ENCODE measurements at places on chromosomes 2 and 18. TPM values are rescaled to one million over a fixed set of nuclear protein-coding genes. Genes with fewer than 3 reads are reported as not detected.

GRCh38 chr2:24117902-24118301, 5.2 kb downstream of the PFN4 start:
- H3K27ac ChIP-seq, result no peak overlapping the region
- peaks cover 18% of the 10 kb centered on the region for H3K4me1 ChIP-seq
- H3K27me3 ChIP-seq, result peaks cover 7% of the 10 kb centered on the region
- no peak overlapping the region for H3K4me3 ChIP-seq
- DNase-seq, result no peak
- H3K36me3 ChIP-seq, result peaks cover 16% of the 10 kb centered on the region

DNA sequence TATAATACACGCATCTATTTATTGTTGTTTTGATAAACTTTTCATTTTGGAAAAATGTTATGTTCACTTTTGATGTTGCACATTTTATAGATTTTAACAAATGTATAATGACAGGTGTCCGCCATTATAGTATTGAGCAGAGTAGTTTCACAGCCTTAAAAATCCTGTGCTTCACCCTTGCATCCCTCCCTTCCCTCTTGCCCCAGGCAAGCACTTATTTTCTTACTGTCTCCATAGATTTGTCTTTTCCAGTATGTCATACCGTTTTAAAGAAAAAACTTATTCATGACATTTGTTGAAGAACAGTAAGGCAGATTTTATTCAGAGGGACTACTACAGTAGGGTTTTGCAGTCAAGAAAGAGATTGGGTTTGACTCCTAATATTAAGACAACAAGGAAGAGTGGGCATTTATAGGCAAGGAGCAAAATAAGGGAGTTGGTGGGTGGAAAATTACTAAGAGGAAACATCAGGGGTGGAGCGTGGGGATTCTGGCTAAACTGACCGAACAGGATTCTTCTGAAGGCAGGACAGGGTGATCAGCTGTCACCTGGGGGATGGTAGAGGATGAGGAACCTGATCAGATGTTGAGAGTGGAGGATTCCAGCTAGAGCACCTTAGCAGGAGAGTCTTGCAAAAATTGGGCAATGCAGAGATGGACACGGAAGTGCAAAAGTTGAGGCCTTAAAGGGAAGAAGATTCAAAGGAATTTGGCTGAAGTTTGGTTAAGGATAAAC, 108.8 kb downstream of the NCK2 start:
- peaks cover 15% of the 10 kb centered on the region for H3K36me3 ChIP-seq
- peaks cover 64% of the 10 kb centered on the region for H3K4me1 ChIP-seq
- DNase-seq, result no peak
- peak overlapping the region; percentile 38 for H3K27ac ChIP-seq
- H3K27me3 ChIP-seq, result no peaks in the 10 kb centered on the region

DNA sequence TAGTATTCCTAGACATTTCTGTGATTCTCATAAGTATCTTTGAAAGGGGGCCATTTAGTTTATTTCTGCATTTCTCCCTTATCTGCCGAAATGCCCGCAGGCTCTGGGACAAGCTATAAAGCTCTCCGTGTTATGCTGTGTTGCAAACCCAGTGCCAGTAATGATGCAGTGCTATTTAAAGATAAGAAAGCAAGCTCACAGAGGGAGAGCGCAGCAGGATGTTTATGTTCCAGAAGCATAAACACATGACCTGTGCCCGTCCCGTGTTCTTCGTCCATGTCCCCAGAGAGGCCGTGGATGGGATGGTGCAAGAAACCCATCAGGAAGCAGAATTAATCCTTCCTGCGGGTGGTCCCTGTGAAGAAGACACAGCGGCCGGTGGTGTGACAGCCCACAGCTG, 99.4 kb downstream of the NEDD4L start:
- H3K27me3 ChIP-seq, result no peaks in the 10 kb centered on the region
- H3K36me3 ChIP-seq, result peaks cover 15% of the 10 kb centered on the region
- no peak overlapping the region for H3K4me3 ChIP-seq
- no peak for DNase-seq
- no peak overlapping the region for H3K27ac ChIP-seq
- H3K4me1 ChIP-seq, result peaks cover 31% of the 10 kb centered on the region

DNA sequence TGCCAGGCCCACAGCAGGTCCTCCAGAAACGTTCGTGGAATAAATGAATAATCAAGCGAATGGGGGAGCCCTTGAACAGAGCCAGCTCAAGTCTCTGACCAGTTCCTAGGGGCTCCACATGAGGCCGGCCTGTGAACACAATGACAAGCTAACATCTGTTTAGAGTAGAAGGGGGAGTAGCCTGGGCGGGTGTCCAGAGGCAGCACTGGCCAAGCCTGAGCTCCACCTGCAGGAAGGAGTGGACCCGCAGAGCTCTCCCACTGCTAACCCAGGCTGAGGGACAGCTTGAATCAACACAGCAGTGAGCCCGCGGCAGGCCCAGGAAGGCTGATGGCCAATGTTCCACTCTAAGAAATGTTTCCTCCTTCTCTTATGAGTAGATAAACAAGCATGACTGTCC, 234.8 kb upstream of the RAB6C start:
- no peaks in the 10 kb centered on the region for H3K27me3 ChIP-seq
- H3K4me1 ChIP-seq, result peaks cover 16% of the 10 kb centered on the region
- H3K36me3 ChIP-seq, result no peaks in the 10 kb centered on the region
- peak overlapping the region; percentile 68 for H3K27ac ChIP-seq
- H3K4me3 ChIP-seq, result no peak overlapping the region

DNA sequence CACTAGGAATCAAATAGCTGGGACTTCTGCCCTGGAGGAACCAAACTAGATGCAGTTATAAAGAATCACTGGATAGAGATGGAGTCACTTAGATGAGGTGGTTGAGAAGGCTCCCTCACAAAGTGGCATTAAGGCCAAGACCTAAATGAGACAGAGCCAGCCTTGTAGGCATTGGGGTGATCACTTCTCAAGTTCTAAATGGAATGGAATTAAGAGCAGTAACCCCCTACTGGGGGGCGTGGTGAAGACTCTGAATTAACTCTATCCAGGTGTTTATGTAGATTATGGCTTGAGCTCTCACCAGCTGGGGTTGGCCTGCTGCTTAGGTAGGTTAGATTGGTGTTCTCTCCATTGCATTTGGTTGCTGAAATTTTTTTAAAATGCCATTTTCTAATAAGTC, 71.3 kb downstream of the TTC27 start:
- no peaks in the 10 kb centered on the region for H3K27me3 ChIP-seq
- DNase-seq, result peak; percentile 40
- no peak overlapping the region for H3K27ac ChIP-seq
- 0 out of 2 replicates have a peak, but pooled peaks cover 3% of the 10 kb centered on the region for H3K36me3 ChIP-seq
- H3K4me3 ChIP-seq, result no peak overlapping the region
- peaks cover 17% of the 10 kb centered on the region for H3K4me1 ChIP-seq

GRCh38 chr2:158616480-158617000, 159.8 kb downstream of the PKP4 start:
- H3K27ac ChIP-seq, result no peak overlapping the region
- H3K36me3 ChIP-seq, result peaks cover 8% of the 10 kb centered on the region
- H3K4me1 ChIP-seq, result peaks cover 15% of the 10 kb centered on the region
- no peaks in the 10 kb centered on the region for H3K27me3 ChIP-seq
- H3K4me3 ChIP-seq, result no peak overlapping the region

DNA sequence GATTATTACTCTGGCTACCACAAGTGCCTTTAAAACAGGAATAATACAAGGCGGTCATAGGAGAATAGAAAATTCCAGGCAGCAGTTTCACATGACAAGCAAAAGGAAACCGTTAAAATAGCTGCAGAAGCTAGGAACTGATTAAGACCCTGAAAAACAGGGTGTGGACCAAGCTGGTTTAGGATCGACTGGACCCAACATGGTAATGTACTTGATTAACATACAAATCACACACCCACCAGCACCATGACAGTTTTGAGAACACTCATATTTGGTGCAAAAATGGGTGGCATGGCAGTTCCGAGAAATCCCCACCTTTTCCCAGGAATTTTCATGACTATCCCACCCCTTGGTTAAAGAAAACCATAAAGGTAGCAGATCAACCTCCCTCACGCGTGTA, 51.9 kb upstream of the TMEM163 start:
- H3K4me3 ChIP-seq, result no peak overlapping the region
- no peak overlapping the region for H3K27ac ChIP-seq
- DNase-seq, result no peak
- peaks cover 24% of the 10 kb centered on the region for H3K4me1 ChIP-seq
- no peaks in the 10 kb centered on the region for H3K27me3 ChIP-seq

XIRP2 gene
- 0.87 TPM for total RNA-seq

GRCh38 chr18:71951001-71951400, 593.1 kb downstream of the CBLN2 start:
- H3K27me3 ChIP-seq, result no peaks in the 10 kb centered on the region
- DNase-seq, result no peak
- H3K36me3 ChIP-seq, result peaks cover 17% of the 10 kb centered on the region
- H3K4me3 ChIP-seq, result no peak overlapping the region

- no peak overlapping the region for H3K27ac ChIP-seq
- no peak overlapping the region for H3K4me3 ChIP-seq
- no peaks in the 10 kb centered on the region for H3K27me3 ChIP-seq
- peaks cover 67% of the 10 kb centered on the region for H3K36me3 ChIP-seq
- no peak for DNase-seq
These were observed 35.4 kb downstream of the NPC1 start for GRCh38 chr18:23550898-23551297.
